ENCODE measurements at places on chromosomes 11 and 22. TPM values are rescaled to one million over a fixed set of nuclear protein-coding genes. Genes with fewer than 3 reads are reported as not detected.

DNA sequence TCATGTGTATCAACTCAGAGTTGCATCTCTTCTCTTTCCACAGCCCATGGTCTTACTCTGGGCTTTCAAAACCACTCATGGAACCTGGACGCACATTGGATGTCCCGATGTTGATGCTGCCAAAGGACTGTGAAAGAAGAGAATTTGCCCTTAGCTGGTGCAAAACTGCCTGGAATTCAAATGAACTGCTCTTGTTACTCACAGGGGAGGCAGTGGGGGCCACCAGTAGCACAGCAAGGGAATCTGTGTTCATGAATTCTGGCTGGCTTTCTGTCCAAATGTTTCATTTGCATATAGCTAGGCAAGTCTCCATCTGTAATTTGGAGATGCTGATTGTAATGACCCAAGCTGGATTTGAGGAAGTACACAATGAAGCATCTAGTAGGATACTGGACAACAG lies 24.9 kb downstream of the LMO2 start:
- no peak for DNase-seq

DNA sequence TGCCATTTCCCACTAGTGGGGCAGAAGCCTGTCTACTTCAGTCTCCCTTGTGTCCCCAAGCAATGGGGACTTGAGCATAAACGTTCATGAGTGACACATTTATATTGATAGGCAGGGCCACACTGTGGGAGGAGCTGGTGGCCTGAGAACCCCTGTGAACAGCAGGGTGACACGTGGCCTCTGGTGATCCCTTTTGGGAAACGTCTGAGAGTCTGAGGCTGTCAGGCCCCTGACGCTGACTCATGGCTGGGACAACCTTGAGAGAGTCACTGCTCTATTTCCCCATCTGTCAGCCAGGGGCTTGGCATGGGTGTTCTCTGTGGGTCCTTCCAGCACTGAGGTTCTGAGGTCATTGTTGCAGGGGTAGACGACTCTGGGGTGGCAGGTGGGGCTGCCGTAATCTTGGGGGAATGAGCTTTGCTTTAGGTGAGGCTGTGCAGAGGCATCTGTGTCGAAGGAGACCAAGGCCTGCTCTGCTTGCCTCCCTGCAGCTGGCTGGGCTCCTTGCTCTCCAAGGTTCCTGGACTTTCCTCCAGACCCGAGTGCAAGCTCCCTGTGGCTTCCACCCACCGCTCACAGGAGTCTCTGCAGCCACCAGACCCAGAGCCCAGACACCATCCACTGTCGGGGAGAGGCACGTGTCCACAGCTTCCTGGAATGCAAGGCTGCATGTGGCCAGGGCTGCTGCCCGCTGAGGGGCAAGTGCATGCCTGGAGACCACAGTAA lies 54.7 kb downstream of the SMIM38 start:
- DNase-seq, result no peak

- DNase-seq, result peak; percentile 30
These were observed 61.7 kb downstream of the BRD1 start for GRCh38 chr22:49765951-49766350.

The TYR gene
- not detected for total RNA-seq

The CNIH2 gene
- 0.47 TPM for total RNA-seq

The CCDC87 gene
- total RNA-seq, result 0.45 TPM

The GAS2 gene
- total RNA-seq, result 3.4 TPM
